ENCODE measurements at places on chromosomes 1 and 21.

GRCh38 chr1:160839746-160840145, 22.9 kb downstream of the CD244 start:
- DNase-seq: no peak

GRCh38 chr1:223011505-223011856, 131.6 kb downstream of the TLR5 start:
- DNase-seq: no peak

- DNase-seq: no peak
Observed at GRCh38 chr1:98940722-98941079, 64.0 kb downstream of the PLPPR5 start.

GRCh38 chr1:111776391-111776790, 20.7 kb downstream of the DDX20 start:
- no peak for DNase-seq

DNA sequence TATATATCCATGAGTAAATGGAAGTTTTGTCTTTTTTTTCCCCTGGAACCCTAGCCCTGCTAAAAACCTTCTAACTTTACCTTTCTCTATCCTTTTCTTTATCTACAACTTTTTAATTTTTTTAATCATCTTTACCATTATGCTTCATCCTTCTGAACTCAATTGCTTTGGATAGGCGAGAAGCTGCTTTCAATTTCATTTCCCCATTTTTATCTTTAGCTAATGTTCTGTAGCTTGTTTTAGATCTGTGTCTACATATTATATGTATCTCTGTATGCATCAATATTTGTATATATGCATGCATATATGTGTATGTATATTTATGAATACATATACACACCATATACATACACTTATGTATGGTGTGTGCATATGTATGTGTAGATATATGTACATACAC, 57.4 kb downstream of the PTPRC start:
- no peak for DNase-seq

DNA sequence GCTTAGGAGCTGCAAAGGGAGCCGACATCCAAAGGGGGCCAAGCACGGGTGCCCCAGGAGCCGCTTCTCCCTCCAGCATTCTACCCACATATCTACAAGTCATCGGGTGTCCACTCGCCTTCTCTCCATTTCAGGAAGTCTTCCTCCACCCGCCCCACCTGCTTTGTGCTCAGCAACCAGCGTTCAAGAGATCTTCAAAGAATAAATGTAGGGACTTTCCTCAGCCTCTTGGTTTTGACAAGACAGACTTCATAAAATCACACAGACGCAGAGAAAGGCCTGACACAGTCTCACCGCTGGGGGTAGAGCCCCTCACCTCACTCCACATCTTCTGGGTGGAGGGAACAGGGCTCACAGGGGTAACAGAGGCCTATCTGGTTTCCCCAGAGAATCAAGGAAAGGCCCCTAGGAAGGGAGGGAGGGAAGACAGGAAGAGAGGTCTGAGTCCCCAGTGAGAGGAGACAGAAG, 49.5 kb downstream of the SSBP3 start:
- DNase-seq: no peak

DNA sequence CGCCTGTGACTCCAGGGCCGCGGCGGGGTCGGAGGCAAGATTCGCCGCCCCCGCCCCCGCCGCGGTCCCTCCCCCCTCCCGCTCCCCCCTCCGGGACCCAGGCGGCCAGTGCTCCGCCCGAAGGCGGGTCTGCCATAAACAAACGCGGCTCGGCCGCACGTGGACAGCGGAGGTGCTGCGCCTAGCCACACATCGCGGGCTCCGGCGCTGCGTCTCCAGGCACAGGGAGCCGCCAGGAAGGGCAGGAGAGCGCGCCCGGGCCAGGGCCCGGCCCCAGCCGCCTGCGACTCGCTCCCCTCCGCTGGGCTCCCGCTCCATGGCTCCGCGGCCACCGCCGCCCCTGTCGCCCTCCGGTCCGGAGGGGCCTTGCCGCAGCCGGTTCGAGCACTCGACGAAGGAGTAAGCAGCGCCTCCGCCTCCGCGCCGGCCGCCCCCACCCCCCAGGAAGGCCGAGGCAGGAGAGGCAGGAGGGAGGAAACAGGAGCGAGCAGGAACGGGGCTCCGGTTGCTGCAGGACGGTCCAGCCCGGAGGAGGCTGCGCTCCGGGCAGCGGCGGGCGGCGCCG, at the start of gene SIM2:
TSS of gene SIM2 (plus strand) at position 135 of the 565 bp plus-strand sequence. CDS start 632 bp downstream, outside the sequence.
- peak; percentile 11 for DNase-seq

DNA sequence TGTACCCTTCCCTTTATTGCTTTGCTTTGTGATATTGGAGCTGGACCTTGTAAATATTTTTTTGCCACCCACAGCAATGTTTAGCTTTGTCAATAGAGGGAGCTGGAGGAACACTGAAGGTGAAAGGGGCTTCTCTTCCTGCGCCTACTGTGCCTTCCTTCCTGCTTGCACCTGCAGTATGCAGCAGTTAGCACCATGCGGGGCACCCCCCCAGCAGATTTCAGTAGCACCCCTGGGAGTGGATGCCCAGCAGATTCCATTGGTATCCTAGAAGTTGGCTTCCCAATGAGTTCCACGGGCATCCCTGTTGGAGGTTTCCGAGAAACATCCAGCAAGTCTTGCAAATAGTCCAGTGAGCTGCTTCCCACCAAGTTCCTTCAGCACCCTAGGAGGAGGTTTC, 25.6 kb downstream of the S100A10 start:
- no peak for DNase-seq

GRCh38 chr1:43994794-43995790, 3.7 kb downstream of the CCDC24 start:
- DNase-seq: no peak

DNA sequence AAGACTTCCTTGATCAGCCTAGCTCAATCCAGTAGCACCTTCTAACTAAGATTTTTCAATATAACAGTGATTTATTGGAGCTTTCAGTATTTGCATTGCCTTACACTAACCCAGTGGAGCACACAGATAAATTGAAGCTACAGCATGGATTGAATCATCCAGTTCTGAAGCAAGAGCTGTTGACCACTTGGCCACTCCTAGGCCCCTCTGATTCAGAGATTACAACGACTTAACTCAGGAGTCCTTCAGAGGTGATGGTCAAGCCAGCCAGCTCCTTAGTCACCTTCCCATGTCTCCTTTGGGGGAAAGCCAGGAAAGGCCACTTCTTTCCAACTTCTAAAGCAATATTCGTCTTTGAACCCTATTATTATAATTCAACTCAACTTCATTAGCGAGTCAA, 151.8 kb downstream of the TENT5C start:
- no peak for DNase-seq

DNA sequence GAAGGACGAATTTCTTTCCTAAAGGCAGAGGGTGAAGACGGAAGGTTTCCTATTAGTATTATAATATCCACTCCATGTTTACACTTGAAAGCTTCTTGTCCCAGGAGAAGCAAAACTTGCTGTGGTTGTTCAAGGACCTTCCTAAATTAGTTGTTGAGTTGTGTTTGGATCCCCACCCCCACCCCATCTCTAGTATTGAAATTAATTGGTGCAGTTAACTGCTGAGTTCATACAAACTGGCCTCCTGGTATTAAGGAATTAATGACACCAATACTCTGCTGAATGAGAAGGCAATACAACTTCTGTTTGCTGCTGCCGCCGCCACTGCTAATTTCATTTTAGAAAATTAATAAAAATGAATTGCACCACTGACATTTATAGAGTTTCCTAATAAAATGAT, 308.8 kb downstream of the CAMTA1 start:
- no peak for DNase-seq

DNA sequence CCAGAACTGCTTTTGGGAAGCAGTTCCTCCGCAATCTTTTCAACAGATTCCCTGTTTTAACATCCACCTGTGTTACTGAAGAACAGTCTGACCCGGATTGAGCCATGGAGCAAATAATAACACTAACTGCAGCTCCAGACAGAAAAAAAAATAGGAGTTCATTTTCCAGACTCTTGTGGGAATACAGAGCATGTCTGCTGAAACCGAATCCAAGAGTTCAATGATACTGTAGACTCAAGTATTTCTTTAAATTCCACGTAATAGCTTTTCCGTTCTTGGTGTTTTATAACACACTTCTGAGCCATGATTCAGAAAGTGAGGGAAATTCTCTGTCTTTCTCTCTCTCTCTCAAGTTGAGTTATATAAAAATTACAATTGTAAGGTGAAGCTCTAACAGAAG, 60.6 kb downstream of the DDAH1 start:
- DNase-seq: no peak

DNA sequence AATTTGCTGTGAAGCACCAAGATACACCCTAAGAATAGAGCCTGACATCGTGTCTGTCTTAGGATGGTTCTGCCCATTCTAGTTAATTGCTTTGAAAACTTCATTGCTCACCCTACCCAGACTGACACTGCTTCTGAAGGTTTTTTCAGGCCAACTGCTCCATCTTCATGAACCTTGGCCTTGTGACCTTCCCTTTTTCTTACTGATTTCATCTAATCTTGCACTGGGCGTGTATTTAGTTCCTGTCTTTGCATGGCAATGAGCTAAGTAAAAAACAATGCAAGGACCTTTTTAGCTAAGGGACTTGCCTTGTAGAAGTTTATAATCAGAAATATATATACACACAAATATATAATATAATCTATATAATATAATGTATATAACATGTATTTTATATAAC, 108.0 kb downstream of the PBX1 start:
- DNase-seq: no peak

GRCh38 chr1:27027575-27028250, 15.1 kb upstream of the TENT5B start:
- DNase-seq: no peak

DNA sequence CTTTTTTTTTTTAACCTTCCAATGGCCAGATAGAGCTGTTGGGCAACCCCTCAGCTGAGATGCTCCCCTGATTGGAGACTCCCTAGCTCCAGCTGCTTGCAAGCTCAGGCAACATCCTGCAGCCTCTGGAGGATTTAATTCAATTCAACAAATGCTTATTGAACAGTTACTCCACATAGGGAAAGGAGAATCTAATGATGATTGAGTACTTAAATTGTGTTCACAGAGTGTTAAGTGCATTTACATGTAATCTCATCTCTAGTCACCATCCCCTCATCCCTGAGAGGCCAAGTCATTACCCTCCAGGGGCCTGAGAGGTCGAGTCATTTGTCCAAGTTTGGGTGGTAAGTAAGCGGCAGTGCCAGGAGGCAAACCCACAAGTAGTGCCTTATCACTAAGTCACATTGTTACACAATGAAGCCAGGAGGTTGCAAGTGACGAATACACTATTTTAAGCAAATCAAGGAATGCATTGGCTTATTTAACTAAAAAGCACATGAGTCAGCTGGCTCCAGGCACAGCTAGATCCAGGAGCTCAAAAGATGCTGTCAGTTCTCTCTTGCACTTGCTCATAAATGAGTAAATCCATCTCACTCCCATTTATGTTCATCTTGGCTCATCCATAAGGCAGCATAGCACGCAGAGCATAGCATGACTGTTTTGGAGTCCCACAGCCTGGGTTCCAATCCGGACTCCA, 64.3 kb downstream of the OPTC start:
- no peak for DNase-seq

GRCh38 chr1:57101209-57101608, 135.4 kb upstream of the C8B start:
- DNase-seq: no peak

- DNase-seq: no peak
Observed at GRCh38 chr1:18344755-18345154, 136.0 kb upstream of the KLHDC7A start.

DNA sequence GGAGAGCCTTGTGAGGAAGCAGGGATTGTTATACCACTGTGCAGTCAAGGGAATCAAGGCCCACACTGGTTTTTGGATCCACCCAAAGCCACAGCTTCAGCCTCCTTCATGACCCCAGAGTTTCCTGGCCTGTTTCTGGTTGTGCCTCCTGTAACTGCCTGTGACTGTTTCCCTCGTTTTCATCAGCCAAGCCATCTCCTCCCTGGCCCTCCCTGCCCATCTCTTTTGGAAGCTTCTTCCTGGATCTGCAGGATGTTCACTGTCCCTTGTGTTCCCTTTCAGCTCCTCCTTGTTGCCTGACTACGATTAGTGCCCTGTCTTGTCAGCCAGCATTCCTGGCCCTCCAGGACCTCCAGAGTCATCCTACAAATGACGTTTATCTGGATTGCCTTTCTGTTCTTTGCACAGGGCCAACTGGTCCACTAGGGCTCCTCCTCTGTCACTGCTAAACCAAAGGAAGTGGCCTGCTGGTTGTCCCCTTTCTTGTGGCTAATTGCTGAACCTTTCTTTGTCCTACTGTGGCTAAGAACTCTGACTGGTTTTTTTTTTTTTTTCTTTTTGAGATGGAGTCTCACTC, 17.9 kb downstream of the SFT2D2 start:
- DNase-seq: no peak

DNA sequence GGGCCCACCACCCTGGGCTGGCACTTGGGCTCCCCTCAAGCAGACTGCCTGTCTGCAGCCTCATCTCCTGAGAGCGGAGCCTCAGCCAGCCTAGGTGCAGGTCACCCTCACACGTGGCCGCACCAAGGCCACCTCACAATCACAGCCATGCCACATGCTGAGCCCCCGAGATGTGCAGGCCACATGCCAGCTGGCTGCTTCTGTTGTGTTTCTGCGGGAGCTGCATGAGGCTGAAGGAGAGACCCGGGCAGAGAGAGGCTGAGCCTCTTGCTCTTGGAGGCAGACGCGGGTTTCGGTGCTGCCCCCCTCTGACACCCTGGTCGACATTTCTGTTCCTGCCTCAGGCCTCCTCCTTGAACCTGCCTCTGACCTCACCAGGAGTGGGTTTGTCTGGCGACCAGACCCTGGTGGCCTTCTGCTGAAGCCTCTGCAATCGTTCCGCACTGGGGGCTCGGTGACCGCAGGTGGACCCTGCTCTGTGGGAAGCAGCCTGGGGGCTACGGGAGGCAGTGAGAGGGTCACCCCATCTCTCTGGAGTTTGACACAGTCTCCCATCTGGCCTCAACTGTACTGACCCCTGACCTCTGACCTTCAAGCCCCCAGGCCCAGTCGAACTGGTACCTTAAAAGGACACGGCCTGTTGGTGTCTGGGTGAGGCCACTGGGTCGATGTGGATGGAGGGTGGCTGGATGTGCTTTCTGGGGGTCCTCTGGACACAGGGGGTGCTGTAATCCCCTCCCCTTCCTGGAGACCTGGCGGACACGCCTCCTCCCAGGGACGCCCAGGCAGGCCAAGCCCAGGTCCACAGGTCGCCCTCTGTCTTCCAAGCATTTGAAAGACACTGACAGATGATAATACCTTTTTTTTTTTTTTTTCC, 13.0 kb upstream of the C1orf174 start:
- DNase-seq: no peak

DNA sequence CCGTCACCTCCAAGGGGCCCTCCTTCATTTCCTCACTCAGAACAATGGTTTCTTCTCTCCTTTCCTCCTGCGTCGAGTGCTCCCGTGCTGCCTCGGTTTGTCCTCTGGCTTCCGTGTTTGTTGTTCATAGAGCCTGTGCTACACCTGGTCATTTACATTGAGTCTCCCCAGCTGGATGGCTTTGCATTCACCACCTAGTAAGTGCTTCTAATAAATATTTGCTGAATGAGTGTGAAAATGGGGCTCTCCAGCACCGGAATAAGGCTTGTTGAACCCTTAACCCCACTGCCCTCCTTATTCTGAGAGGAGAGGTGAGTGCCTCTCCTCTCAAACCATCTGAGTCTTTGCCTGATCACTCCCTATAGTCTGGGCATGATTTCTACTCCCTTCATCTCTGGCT, 104.9 kb downstream of the CNIH3 start:
- DNase-seq: no peak

- DNase-seq: no peak
Observed at GRCh38 chr1:47507881-47508701, 70.2 kb downstream of the FOXD2 start.
